ENCODE measurements at places on chromosomes 5 and 9.

- DNase-seq = no peak
These were observed 25.8 kb upstream of the S1PR3 start for GRCh38 chr9:88965473-88965872.

GRCh38 chr9:134230092-134230941 lies 66.0 kb upstream of the RNU6ATAC start:
- DNase-seq = no peak

DNA sequence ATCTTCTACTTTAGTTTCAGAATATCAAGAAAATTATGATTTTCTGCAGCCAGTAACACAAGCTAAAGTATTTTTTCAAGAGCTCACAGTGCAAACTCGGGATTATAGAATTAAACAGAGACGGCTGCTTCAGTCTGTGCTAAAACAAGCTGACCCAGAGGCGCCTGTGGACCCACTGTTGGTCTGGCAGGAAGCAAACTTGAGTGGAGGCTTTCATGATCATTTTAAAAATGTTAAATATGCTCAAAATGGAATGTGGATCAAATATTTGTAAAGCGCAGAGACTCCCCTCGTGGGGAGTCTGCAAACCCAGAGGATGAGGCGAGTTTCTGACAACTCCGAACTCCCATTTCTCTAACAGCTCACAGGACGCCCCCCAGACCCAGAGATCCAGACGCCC lies 13.0 kb downstream of the ROR2 start:
- DNase-seq = no peak

DNA sequence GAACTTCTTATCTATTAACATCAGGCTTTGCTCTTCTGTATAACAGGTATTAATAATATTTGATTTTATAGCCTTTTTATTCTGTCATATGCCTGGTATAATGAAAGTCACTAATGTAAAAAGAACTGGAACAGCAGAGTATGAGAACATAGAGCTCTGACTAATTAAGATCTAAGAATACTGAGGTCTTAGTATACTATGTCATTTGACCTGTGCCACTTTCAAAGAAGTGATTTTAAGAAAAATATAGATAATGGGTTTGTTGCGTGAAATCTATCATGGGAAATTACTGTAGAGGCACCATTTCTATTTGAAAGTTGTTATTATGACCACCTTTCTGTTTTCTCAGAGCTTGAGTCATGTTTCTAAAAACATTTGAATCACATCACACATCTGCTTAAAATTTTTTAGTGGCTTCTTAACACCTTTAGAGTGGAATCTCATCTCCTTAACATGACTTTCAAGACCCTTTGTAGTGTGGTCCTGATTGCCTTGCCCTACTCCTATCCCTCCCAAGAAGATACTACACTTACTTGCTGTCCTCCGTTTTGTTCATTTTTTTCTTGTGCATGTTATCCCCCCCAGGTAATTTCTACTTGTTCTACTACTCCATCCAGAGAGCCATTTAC lies 14.3 kb downstream of the WDR36 start:
- DNase-seq = no peak

GRCh38 chr9:5178126-5178805 lies 7.2 kb downstream of the INSL6 start:
- no peak for DNase-seq

DNA sequence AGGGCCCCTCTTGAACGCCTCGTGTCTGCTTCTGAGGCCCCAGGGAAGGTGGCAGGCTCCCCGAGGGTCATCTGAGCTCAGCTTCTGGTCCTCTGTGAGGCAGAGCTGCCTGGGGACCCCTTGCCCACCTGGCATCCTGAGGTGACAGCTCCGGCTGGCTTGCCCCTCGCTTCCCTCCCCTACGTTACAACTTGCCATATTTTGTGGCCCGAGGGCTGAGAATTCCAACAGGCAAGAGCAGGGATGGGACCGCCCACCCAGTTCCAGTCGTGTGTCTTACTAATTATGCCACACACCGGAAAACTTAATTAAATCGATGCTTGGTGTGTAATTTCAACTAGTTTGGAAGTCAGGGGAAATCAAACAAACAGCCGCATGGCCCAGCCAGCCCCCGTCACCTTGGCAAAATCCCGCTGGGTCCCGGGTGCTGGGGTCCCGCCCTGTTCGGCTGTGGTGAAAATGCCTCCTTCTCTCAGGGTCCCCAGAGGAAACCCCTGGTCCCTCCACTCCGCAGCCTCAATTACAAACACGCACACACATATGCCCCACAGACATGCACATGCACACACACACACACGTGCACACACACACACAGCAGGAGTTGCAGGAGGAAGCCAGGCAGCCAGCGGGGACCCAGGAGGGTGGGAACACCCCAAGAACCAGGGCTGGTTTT lies 221.0 kb upstream of the IER5L start:
- DNase-seq = no peak

DNA sequence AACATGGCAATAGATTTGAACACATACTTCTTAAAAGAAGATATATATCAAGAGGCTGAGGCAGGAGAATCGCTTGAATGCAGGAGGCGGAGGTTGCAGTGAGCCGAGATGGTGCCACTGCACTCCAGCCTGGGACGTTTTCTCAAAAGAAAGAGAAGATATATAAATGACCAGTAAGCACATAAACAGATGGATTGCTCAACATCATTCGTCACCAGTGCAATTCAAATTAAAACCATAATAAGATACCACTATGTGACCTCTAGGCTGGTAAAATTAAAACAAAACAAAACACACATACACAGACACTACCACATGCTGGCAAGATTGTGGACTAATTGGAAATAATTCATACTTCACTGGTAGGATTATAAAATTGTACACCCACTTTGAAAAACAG lies 5.3 kb upstream of the TXN start:
- no peak for DNase-seq

- DNase-seq = no peak
These were observed 37.7 kb upstream of the SHOC1 start for GRCh38 chr9:111832449-111832848.

GRCh38 chr5:133865113-133865512 lies 103.3 kb downstream of the C5orf15 start:
- DNase-seq = no peak

- DNase-seq = no peak
These were observed 3.3 kb downstream of the ASTN2 start for GRCh38 chr9:117411547-117411946.

DNA sequence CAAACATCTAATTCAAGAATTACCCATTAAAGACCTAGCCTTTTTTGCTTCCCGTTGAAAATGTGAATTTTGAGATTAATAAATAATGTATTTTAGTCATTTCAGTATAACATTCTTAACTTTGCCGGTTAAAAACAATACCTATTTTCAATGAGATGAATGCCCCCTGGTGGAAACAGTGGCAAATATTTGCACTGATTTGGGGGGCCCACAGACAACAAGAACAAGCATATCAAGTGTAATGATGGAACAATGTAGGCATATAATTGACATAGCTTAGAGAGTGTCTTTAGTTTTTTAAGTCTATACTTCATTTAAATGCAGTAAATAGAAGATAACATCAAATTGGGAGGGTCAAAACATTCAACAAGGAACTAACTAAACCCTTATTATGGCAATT lies 111.9 kb downstream of the NTRK2 start:
- DNase-seq = no peak

- no peak for DNase-seq
These were observed 244.4 kb upstream of the ADRA1B start for GRCh38 chr5:159671886-159672285.

- no peak for DNase-seq
These were observed 29.3 kb upstream of the ANKH start for GRCh38 chr5:14900693-14901461.

- peak; percentile 79 for DNase-seq
These were observed 76.0 kb upstream of the SIMC1 start for GRCh38 chr5:176162198-176162597.

DNA sequence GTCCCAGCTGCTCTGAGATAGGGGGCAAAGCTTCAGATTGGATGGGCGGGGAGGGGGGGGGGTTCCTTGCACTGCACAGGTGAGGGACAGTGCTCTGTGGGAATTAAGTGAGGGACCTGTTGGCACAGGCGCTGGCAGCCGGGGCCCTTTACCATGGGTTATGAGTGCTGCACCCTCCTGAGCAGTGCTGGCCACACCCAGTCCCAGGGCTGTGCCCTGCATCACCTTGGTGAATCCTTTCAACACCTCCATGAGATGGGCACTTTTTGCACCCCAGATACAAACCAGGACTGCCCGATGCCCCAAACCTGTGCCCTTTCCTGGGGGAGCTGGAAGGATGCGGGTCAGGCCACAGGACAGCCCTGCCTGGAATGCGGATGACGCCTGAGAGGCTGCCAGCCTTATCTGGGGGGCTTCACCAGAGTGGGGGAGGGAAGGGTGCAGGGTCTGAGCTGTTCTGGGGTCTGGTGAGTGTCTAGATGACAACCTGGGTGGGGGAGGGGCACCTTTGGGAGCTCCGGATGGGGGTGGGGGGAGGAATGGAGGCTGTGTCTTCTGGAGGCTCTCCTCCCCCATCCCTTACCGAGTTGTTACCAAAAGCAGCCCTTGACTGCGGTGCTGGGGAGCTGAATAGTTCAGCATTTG lies 5.2 kb downstream of the CRB2 start:
- DNase-seq = no peak

DNA sequence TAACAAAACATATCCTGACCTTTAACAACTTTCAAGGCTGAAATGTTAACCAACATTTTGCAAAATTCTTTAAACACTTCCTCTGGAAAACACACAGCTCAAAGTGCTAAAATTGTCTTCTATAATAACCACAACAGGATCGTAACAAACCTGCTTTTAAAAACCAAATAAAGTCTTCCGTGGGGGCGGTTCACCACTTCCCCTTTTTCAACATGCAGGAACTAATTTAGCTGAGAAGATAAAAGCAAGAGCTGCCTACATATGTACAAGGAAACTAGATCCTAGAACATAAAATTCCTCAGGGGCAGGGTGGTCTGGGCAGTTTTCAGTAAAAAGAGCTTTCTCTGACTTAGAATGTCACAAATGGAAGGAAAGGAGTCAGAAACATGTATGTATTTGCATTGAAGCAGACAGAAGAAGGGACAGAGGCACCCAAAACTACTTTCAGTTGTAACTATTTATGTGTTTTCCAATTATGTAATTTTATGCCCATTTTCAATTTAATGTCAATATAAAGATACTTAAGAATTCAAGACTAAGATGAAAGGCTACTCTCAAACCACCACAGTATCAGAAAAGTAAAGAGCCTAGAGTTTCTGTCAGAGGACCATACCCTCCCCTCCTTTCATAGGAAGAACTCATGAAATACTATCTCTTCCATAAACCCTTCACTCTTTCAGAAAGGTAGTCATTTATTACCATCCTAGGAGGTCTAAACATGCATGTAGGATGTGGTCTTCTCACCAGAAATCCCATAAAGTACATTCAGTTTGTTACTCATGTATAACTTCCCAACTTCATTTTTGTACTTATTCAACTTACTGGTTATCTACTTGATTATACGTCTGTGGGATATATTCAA lies 185.9 kb upstream of the RASA1 start:
- DNase-seq = no peak

GRCh38 chr5:34521628-34522290 lies 134.4 kb upstream of the RAI14 start:
- DNase-seq = no peak

DNA sequence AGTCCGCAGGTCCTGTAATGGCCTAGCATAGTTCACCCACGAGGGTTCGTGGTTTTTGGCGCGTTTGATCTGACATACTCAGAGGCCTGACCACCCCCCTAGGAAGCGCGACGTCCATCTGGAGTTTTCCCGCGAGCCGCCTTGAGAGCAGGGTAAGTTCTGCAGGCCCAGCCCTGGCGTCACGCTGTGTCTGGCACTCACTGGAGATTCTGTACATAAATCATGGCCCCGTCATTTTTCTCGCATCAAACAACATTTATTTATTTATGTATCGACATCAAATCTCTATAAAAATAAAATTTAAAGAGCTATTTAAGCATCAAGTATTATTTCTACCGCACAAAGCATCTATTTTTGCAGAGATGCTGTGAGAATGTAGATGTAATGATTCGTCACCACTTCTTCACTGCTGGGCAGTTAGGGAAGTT lies 437 bp upstream of the TRIM41 start:
- DNase-seq = no peak

DNA sequence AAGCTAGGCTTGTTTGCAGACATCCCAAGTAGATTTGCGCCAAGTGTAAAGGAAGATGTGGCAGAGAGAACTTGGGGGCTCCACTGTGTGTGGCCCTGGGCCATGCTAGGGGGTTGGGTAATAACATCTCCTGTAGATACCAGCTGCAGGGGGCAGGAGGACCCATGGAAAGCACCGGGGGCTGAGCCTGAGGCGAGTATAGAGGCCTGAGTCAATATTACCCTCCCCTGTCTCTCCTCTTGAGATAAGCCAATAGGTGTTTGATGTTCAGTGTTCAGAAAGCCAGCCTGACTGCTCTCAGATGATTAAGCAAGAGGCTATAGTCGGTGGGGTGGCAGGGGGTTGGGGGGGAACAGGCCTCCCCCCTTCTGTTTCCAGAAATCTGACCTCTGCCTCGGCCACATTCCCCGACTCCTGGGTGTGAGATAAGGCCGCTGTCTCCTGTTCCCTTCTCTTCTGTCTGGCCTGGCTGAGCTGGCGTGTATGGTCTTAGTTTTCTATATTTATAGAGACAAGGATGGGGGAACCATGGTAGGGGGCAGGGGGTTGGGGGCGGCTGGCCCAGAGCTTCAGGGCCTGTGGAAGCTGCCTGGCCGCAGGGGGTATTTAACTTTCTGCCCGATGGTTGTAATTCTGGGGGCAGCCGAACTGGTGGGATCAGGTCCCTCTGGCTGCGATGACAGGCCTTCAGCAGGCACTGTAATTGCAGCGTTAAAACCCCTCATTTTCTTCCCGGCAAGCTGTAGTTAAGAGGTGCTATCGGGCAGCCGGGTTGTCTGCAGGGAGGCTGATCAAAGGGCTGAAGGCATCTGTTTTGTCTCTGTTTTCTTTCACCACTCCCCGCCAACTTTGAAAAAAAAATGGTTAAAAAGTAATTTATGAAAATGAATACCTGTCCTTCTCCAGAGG lies 292.0 kb downstream of the NSG2 start:
- no peak for DNase-seq

- no peak for DNase-seq
These were observed 34.5 kb upstream of the BASP1 start for GRCh38 chr5:17182981-17183380.

DNA sequence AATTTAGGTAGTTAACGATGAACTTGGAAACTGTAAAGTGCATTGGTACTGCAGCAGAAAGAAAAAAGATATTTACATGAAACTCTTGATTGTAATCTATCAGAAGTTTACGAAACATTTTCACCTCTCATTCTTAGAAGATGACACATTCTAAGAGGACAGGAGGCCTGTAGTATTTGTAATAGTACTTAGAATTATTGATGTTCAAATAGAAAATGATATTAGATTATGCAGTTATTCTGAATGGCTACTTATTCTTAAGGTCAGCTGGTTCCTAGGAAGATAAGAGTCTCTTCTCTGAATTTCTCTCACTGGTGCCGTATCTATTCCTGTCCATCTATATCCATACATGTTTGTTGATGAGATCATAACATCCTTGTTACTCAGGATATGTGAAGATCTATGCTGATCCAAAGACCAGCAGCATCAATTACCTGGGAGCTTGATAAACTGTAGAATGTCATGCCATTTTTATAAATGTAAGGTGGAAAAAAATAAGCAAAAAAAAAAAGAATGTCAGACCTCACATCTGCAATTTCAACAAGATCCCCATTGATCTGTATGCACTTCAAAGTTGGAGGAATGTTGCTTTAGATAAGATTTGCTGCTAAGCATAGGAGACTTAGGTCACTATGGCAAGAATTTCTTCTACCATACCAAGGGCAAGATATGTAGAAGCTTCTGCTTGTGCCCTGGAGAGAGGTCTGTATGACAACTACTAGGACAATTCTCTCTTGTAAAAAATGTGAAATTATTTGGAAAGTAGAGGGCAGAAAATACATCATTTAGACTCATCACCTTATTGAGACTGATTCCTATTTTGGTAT lies 42.4 kb upstream of the RICTOR start:
- no peak for DNase-seq

- DNase-seq = no peak
These were observed 82.9 kb downstream of the RAB24 start for GRCh38 chr5:177220576-177220975.
